ENCODE measurements at places on chromosomes 2 and 18.

DNA sequence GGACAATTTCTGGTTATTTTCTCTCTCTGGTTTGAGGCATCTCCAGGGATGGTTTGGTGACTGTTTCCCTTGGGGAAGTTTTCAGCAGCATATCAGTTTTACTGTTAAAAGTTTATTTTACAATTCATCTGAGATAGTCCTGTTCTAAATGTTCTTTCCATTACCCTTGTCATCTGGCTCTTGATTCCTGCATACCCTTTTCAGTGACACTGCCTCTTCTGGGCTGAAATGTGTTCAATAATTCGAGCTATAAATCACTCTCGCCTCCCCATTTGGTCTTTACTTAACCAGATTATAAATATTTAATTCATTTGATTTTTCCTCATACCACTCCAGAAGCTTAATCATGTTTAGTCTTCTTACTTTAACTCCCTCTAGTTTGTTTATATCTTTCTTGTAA, 9.5 kb downstream of the DCC start:
- no peak for DNase-seq

GRCh38 chr2:234329202-234329960, 167.5 kb downstream of the ARL4C start:
- no peak for DNase-seq

DNA sequence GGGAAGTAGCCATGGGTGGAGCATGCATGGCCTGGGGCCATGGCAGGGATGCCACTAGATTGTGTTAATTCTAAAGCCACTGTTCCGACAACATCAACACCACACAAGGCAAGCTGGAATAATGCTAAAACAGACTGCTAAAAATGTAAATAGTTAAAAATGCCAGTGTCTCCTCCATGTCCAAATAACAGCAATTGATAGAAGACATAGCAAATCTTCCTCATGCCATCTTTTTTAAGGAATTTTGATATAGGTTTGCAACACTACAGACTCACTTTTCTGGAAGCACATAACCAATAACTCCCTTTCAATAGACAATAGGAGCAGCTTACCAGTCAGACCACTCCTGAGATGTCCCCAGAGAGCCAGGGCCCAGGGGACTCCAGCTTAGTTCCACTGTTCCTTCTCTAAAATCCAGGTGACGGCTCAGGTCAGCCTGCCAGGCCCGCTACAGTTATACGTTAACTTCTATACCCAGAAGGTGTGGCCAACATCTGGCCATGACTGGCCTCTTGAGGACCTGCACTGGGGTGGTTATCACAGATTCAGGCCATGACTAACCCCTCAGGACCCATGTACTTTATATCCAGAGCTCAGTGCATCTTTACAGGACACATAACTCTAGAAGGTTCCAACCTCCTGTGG, 20.3 kb downstream of the TUBB6 start:
- DNase-seq, result no peak

DNA sequence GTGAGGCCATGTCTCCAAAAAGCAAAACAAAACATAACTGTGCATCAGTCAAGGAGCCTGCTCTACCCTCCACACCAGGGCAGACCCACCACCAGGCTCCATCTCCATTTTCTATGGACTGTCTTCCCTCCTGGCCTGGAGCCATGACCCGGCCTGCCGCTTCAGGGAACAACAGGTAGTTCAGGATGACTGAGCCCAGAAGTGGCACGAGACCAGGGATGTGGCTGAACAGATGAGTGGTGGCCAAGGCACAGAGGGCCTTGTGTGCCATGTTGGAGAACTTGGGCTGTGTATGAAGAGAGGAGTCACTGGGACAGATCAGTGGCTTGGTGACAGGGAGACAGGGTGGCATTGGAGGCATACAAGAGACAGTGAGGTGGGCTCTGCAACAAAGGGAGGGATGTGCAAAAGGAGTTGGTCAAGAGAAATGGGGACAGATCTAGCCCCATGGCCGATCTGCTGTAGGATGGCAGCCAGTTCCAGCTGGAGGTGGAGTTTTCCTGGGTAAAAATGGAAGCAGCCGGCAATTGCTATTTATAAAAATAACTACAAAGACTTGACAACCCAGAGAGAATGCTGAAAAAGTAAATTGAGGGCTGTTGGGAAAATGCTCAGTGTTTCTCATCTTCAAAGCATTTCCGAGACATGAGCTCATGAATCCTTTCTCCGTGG, 35.0 kb downstream of the TMEM177 start:
- DNase-seq, result no peak

GRCh38 chr2:184875212-184875611, 276.9 kb downstream of the ZNF804A start:
- no peak for DNase-seq

DNA sequence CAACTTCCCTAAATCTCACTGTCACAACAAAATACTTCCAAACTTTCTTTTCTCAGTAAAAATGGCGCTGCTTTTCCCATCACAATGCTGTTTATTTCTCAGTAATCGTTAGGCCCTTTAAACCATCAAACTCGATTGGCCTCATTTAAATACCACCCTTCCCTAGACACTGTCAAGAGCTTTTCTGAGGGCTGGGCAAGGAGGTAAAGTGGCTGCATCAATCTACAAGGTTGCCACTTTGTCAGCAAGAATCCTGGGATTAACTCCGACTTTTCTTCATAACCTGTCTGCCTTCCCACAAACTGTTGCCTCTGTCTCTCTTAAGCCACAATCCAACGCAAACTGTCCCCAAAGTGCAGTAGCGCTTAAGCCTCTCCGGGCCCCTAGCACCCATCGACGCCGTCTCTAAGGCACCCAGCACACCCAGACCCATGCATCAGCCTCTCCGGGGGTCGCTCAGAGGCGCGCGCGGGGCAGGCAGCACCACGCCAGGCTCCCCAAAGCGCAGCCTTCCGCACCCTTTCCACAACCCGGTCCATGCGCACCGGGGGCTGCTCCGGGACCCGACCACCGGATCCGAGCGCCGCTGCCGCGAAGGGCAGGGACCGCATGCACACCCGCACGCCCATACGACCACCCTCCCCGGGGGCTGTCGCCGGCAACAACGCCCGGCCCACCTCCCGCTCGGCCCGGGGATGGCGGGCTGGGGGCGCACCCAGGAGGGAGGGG, 683 bp downstream of the MBOAT2 start:
- DNase-seq, result no peak

DNA sequence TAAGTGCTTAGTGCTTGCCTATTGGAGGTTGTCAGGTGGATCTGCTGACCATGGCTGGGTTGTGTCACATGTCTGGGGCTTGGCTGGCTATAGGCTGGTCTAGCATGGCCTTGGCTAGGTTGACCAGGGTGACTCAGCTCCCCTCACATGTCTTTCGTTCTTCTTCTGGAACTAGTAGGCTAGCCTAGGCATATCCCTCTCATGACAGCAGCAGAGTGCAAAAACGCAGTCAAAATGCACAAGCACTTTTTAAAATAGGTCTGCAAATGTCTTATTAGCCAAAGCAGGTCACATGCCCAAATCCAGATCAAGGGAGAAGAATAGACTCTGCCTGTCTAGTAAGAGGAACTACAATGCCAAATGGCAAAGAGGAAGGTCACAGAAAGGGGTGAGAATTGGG, 179.7 kb upstream of the ACVR2A start:
- no peak for DNase-seq

- no peak for DNase-seq
Observed at GRCh38 chr2:238113611-238114010, 13.5 kb downstream of the ESPNL start.

GRCh38 chr2:36536776-36537175, 61.2 kb downstream of the FEZ2 start:
- no peak for DNase-seq

DNA sequence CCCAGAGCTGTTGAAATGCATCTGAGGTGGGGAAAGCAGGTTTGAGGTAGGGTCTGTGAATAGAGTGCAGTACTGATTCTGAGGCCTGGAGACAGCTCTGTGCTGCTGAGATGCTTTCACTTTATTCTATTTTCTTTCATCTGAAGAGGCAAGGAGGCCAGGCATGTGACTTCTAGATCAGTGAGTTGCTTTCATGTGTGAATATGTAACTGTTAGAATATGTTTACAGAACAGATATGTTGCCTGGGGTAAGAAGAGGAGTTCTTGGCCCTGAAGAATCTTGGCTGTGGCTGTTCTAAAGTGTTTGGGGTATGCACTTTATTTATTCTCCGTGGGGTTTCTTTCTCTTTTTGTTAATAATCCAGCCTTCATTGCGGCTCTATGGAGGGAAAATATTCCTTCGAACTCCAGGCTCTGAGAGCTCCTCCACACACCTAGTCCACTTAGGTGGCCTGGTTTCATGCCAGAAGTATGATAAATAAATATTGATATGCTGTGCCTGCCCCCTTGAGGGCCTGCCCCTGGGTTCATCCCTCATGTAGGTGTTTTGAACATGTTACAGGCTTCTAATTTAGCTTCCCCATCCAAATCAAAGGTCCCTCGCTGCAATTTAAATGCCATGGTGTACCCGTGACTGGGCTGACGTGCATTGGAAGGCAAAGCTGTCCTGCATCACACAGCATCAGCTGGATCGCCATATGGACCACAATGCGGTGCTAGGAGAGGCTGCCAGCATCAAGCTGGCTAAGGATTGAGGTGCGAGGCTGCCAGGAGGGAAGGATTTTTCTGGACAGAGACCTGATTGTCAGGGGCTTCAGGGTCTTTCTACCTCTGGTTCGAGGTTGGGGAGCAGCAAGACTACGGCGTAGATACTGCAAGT, 102.9 kb downstream of the PRKCE start:
- DNase-seq, result peak; percentile 73

DNA sequence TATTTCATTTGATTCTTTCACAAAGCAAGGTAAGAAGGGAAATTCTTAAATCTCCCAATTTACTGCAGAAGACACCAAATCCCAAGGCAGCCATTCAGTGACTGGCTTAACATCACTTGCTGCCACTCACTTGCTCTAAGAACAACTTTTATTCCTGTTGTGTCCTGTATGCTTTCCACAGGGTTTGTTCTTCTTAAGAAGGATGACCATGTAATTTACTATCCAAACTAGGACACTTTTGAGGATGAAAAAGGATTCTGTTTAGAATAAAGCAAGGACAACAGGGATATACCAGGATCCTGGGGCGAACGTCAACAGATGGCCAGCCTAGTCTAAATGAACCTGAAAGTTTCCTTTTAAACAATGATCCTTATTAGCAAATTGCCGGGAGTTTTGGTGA, 34.8 kb downstream of the RIT2 start:
- no peak for DNase-seq

- DNase-seq, result no peak
Observed at GRCh38 chr2:223536546-223536945, 65.6 kb downstream of the SCG2 start.

GRCh38 chr2:110130757-110131156, 15.1 kb upstream of the MALL start:
- DNase-seq, result no peak

DNA sequence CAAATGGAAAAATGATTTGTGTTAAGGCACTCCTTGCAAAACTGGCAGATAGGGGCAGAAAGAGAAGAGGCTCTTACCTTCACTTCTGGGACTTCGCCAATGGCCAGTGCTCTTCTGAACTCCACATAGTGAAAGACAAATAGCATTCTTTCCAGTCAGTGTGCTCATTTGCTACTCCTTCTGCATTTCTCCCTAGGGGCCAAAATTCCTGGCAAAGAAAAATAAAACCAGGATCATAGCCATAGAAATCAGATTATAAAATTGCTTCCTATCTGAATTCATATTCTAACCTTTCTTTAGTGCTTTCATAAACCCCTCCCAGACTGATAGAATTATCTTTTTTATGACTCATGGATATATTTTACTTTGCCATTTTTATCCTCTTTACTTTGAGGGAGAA, 56.9 kb upstream of the PELI1 start:
- no peak for DNase-seq

GRCh38 chr2:237411092-237411601, 2.8 kb downstream of the COL6A3 start:
- no peak for DNase-seq

- DNase-seq, result no peak
Observed at GRCh38 chr2:58032764-58033080, 13.9 kb upstream of the VRK2 start.

- DNase-seq, result peak; percentile 21
Observed at GRCh38 chr2:178767094-178768060, 39.8 kb downstream of the TTN start.

GRCh38 chr2:186751790-186752189, 57.9 kb downstream of the FAM171B start:
- DNase-seq, result no peak

DNA sequence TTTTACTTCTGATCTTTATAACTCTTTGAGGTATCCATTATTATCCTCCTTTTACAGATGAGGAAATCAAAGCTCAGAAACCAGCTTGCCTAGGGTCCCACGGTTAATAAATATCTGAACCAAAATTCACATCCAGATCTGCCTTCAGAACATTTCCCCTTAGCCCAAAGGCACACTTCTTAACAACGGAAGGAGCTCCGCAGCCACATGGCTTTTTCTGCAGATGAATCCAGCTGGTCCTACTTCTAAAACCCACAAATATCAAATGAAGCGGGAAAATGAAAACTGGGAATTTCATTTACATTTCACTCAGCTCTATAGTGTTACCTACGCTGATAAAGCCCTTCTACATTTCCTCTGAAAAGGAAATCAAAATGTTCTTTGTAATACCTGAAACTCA, 357.0 kb upstream of the ID2 start:
- DNase-seq, result no peak
